Activated T-cell treated with anti-CD3 and anti-CD28 coated beads, Interleukin-2, amount 50 U/mL, for 72 hours (primary cell): ENCODE measurements at places on chromosomes 12 and 14. TPM values are rescaled to one million over a fixed set of nuclear protein-coding genes. Genes with fewer than 3 reads are reported as not detected.

LRRC10 gene
- not detected for total RNA-seq

GRCh38 chr12:91774434-91774921, 371.2 kb downstream of the BTG1 start:
- H3K36me3 ChIP-seq = no peaks in the 10 kb centered on the region
- H3K27me3 ChIP-seq = no peaks in the 10 kb centered on the region
- H3K4me3 ChIP-seq = peak overlapping the region; percentile 44
- H3K4me1 ChIP-seq = peaks cover 45% of the 10 kb centered on the region
- DNase-seq = no peak
- H3K27ac ChIP-seq = no peak overlapping the region

- H3K4me1 ChIP-seq = peaks cover 22% of the 10 kb centered on the region
- H3K27ac ChIP-seq = peak overlapping the region; percentile 35
- H3K36me3 ChIP-seq = peaks cover 2% of the 10 kb centered on the region
- H3K27me3 ChIP-seq = no peaks in the 10 kb centered on the region
- no peak for DNase-seq
These were observed 591.2 kb downstream of the VRK1 start for GRCh38 chr14:97388408-97388807.

GRCh38 chr12:70744178-70744577, 106.9 kb upstream of the PTPRB start:
- no peaks in the 10 kb centered on the region for H3K36me3 ChIP-seq
- H3K4me1 ChIP-seq = no peaks in the 10 kb centered on the region
- no peak overlapping the region for H3K27ac ChIP-seq
- H3K4me3 ChIP-seq = no peak overlapping the region

GRCh38 chr12:6336889-6337853, 4.7 kb downstream of the TNFRSF1A start:
- H3K4me1 ChIP-seq = peaks cover 6% of the 10 kb centered on the region
- peaks cover 18% of the 10 kb centered on the region for H3K36me3 ChIP-seq
- DNase-seq = peak; percentile 46
- H3K4me3 ChIP-seq = no peak overlapping the region

DNA sequence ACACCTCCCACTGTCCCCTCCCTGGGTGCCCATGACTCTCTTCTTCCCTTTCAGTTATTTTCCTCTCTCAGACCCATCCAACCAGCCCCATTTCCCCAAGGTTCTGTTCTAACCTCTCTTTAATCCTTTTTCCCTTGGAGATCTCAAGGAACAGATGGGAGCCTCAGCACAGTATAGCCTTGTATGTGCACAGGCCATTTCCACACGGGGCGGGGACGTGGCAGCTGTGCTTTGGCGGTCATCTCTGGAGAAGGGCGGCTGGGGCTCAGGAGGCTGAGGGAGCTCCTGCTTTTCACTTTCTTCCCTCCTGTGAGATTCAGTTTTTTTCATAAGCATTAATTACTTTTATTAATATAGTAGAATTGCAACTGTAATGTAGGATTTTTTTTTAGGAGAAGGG, 212.2 kb downstream of the ZFP36L1 start:
- no peak overlapping the region for H3K27ac ChIP-seq
- H3K27me3 ChIP-seq = no peaks in the 10 kb centered on the region

- no peak overlapping the region for H3K27ac ChIP-seq
- no peaks in the 10 kb centered on the region for H3K4me1 ChIP-seq
- no peak for DNase-seq
- H3K4me3 ChIP-seq = no peak overlapping the region
These were observed 3.2 kb downstream of the OR4K2 start for GRCh38 chr14:19878029-19878642.

DNA sequence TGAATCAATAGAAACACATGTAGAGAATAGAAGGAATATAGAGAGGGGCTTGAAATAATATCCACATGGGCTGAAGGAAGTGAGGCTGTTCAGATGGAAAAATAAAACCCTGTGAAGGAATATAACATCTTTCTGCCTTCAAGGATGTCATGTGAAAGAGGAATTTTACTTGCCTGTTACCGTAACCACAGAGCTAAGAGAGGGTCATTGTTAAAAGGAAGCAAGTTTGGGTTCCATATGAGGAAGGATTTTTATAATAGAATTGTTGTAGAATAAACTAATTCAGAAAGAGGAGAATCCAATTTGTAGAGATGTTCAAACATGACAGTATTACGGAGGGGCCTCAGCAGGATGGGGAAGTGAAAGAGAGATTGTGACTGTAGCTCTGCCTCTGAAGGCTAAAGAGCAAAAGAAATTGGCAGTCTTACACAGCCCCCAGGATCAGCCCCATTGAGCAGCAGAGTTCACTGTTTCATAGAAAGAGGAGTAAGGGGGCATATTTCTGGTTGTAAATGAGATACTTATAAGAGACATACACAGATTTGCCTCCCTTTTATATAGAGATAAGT, 41.8 kb upstream of the PTPRR start:
- DNase-seq = no peak
- no peaks in the 10 kb centered on the region for H3K36me3 ChIP-seq
- no peaks in the 10 kb centered on the region for H3K4me1 ChIP-seq
- peak overlapping the region; percentile 33 for H3K27ac ChIP-seq
- H3K4me3 ChIP-seq = no peak overlapping the region
- H3K27me3 ChIP-seq = no peaks in the 10 kb centered on the region

- H3K36me3 ChIP-seq = no peaks in the 10 kb centered on the region
- DNase-seq = no peak
- H3K27me3 ChIP-seq = peaks cover 67% of the 10 kb centered on the region
- H3K4me3 ChIP-seq = no peak overlapping the region
- no peak overlapping the region for H3K27ac ChIP-seq
These were observed 6.9 kb downstream of the LRCOL1 start for GRCh38 chr12:132603240-132604150.

- no peak for DNase-seq
- no peak overlapping the region for H3K27ac ChIP-seq
- no peaks in the 10 kb centered on the region for H3K27me3 ChIP-seq
These were observed 178.8 kb downstream of the NTS start for GRCh38 chr12:86052921-86053320.
